ENCODE measurements at places on chromosomes 13 and 19. TPM values are rescaled to one million over a fixed set of nuclear protein-coding genes. Genes with fewer than 3 reads are reported as not detected.

DNA sequence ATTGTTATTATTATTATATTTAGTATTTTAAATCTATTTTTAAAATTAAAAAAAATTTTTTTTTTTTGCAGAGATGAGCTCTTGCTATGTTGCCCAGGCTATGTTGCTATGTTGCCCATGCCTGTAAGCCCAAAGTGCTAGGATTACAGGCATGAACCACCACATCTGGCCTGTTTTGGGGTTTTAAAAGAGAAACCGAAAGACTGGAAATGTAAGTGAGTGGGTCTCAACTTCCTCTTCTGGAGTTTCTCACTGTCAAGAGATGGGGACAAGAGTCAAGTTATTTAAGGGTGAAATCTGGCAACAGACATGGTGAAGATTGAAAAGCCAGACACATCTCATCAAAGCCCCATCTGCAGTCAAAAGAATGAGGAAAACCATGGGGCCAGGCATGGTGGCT, 4.2 kb upstream of the OR7G3 start:
- no peak overlapping the region for H3K4me3 ChIP-seq
- H3K27ac ChIP-seq = no peak overlapping the region
- H3K36me3 ChIP-seq = no peaks in the 10 kb centered on the region
- H3K27me3 ChIP-seq = peaks cover 5% of the 10 kb centered on the region

DNA sequence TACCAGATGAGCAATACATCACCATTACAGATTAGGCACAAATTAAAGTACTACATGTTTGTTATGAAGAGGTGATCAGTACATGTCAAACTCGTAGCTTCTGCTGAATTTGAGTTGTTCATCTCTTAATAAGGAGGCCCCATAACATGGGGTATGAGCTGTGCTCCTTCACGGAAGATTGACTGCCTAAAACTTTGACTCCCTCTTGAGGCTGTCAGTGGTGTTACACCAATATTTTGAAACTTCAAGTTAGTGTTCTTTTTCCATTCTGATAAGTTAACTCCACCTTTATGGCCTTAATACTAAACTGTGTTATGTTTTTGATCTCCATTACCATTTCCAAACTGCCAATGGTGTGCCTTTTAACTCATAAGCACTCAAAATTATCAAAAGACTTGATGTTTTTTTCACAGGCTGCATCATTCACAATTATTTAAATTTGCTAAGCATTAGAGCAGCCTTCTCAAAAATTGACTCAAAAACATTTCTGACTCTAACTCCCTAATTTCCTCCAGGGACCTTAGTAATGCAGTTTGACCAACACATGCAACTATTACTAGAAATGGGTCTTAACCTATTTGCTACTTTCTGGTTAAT, 1591.5 kb downstream of the PCDH9 start:
- DNase-seq = no peak
- H3K4me3 ChIP-seq = no peak overlapping the region
- H3K27ac ChIP-seq = no peak overlapping the region

- no peak overlapping the region for H3K4me3 ChIP-seq
- no peak overlapping the region for H3K27ac ChIP-seq
- peaks cover 95% of the 10 kb centered on the region for H3K36me3 ChIP-seq
- H3K27me3 ChIP-seq = no peaks in the 10 kb centered on the region
- DNase-seq = no peak
Observed at GRCh38 chr13:52428295-52428694, 22.1 kb downstream of the VPS36 start.

- H3K4me3 ChIP-seq = no peak overlapping the region
- no peak overlapping the region for H3K27ac ChIP-seq
- H3K36me3 ChIP-seq = peaks cover 7% of the 10 kb centered on the region
Observed at GRCh38 chr13:72908416-72908815, 126.5 kb downstream of the PIBF1 start.

DNA sequence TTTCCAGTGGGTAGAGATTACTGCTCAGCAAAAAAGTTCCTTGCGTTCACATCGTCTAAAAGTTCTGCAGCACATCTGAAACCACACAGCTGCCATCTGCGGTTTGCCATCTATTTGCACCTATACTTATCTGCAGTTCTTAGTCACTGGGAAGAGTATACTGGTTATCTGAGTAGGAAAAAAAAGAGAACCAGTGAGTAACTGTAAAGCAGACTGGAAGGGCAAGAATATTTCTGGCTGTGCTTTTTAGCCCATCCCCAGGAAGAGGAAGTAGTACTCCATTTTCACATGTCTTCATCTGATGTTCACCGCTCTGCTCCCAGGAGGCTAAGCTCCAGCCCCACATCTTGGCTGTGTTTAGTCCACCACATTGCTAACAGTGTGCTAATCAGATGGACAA, 35.6 kb downstream of the EFNB2 start:
- DNase-seq = no peak
- peak overlapping the region; percentile 33 for H3K4me3 ChIP-seq
- peaks cover 61% of the 10 kb centered on the region for H3K4me1 ChIP-seq
- H3K27me3 ChIP-seq = no peaks in the 10 kb centered on the region
- no peaks in the 10 kb centered on the region for H3K36me3 ChIP-seq
- peak overlapping the region; percentile 51 for H3K27ac ChIP-seq

DNA sequence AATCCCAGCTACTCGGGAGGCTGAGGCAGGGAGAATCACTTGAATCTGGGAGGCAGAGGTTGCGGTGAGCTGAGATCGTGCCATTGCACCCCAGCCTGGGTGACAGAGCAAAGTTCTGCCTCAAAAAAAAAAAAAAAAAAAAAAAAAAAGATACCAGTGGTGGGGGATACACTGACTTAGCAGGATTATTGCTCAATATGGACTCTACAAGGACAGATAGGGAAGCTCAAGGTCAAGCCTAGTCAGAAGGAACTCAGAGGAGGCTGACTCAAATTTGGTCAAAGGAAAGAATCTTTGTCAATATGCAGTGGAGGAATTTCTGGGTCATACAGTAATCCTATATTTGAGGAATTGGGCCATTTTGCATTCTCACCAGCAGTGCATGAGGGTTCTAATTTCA, 6.7 kb upstream of the DIAPH3 start:
- no peak for DNase-seq
- H3K4me1 ChIP-seq = peaks cover under 1% of the 10 kb centered on the region
- no peak overlapping the region for H3K27ac ChIP-seq
- no peaks in the 10 kb centered on the region for H3K27me3 ChIP-seq

DNA sequence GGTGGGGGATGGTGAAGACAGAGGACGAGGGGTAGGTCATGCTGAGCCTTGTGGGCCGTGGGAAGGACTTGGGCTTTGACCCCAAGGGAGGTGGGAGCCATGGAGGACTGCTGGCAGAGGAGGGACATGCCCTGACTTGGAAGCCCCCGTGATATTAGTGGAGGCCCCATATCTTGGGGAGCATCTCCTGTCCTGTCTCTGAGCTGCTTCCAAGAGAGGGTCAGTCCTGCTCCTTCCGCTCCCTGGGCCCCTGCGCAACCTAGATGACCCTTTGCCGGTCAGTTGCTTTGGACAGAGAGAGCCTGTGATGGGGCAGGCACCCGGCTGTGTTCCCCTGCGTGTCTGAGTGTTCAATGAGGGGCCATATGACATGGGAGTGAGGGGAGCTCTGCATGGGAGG, 5.2 kb downstream of the TLE6 start:
- H3K4me3 ChIP-seq = no peak overlapping the region
- DNase-seq = no peak
- H3K27ac ChIP-seq = peak overlapping the region; percentile 63
- no peaks in the 10 kb centered on the region for H3K27me3 ChIP-seq

DNA sequence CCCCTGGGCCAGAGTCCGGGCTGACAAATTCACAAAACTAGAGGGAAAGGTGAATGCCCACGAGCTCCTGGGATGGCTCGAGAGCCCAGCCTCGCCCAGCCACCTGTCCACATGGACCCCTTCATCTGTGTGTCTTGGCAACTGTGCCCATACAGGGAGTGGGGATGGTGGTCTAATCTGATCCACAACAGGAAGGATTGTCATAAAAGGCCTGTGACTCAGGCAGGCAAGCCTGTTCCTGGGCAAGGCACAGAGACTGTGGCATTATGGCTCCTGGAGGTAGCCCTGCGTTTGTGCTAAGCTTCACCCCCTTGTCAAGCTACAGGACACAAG, 20.0 kb downstream of the CAPS start:
- no peak overlapping the region for H3K27ac ChIP-seq
- peaks cover 4% of the 10 kb centered on the region for H3K4me1 ChIP-seq
- no peaks in the 10 kb centered on the region for H3K27me3 ChIP-seq
- H3K36me3 ChIP-seq = no peaks in the 10 kb centered on the region
- DNase-seq = no peak
- H3K4me3 ChIP-seq = no peak overlapping the region

GRCh38 chr19:28307487-28307886, 905.5 kb downstream of the UQCRFS1 start:
- no peaks in the 10 kb centered on the region for H3K36me3 ChIP-seq
- H3K27ac ChIP-seq = no peak overlapping the region
- H3K4me1 ChIP-seq = no peaks in the 10 kb centered on the region
- no peaks in the 10 kb centered on the region for H3K27me3 ChIP-seq

GRCh38 chr19:49326165-49326704, 1.2 kb upstream of the SLC6A16 start:
- H3K27ac ChIP-seq = no peak overlapping the region
- no peaks in the 10 kb centered on the region for H3K4me1 ChIP-seq
- DNase-seq = no peak
- no peaks in the 10 kb centered on the region for H3K36me3 ChIP-seq

LHB gene
- not detected for total RNA-seq

TEX101 gene
- total RNA-seq = not detected

RXFP2 gene
- total RNA-seq = 1.7 TPM

All from psoas muscle (tissue), 8 donors.